ENCODE measurements at places on chromosomes 6 and 20.

- no peak for DNase-seq
Observed at GRCh38 chr20:47466704-47467459, 34.8 kb upstream of the NCOA3 start.

DNA sequence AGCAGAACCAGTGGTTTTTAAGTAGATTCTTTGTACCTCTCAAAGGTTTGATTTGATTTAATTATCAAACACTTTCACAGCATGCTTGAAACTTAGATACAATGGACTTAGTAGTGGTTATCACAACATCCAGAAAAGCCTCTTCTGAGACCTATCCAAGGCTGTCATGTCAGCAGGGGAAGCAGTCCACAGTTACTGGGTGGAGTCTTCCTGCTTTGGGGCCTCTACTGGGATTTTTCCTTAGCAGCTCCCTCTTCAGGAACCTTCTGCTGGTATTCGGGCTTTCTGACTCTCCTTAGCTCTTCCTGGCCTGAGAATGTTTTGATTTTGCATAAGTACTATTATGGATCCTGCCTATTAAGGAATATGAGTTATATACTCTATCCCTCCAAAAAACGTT is 36.0 kb downstream of the ARFGEF2 start:
- no peak for DNase-seq

- DNase-seq = no peak
Observed at GRCh38 chr6:156557251-156557910, 219.8 kb upstream of the ARID1B start.

GRCh38 chr20:58466729-58467571 is 48.2 kb downstream of the APCDD1L start:
- no peak for DNase-seq

DNA sequence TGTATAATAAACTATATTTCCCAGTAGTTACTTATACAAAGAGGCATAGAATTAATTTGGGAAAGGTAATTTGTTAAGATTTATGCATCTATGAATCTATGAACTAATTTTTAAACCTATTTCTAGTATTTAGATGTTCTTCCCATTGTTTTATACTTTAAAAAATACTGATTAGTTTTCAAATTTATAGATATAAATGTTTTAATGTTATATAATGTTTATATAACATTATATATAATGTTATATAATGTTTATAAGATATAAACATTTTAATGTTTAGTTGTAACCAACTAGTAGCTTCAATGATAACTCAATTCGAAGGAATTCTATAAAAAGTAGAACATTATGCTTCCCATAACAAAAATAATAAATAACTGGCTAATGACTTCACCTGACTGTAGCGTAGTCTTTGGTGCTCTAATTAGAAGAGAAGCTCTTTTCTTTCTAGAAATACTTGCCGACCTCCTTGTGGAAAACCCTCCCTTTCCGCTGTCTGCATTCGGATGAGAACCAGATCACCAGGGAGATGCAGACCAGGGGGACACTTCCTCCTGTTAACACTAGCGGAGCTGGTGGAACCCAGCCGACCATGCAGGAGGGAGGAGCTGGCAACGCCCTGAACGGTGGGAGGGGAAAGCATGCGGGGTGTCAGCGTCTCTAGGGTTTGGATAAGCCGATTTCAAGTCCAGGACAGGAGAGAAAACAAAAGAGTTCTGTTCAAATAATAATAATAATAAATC is 158.4 kb downstream of the OR2B2 start:
- no peak for DNase-seq

DNA sequence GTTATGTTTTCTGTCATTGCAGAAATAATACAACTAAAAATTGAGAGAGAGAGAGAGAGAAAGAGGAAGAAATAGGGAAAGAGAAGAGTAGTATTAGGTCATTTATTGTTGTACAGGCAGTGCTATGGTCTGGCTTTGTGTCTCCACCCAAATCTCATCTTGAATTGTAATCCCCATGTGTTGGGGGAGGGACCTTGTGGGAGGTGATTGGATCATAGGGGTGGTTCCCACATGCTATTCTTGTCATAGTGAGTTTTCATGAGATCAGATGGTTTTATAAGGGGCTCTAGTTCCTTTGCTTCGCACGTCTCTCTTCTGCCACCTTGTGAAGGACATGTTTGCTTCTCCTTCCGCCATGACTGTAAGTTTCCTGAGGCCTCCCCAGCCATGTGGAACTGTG is 677.4 kb upstream of the CHD6 start:
- no peak for DNase-seq

- DNase-seq = no peak
Observed at GRCh38 chr20:32435449-32436107, 77.4 kb downstream of the ASXL1 start.

DNA sequence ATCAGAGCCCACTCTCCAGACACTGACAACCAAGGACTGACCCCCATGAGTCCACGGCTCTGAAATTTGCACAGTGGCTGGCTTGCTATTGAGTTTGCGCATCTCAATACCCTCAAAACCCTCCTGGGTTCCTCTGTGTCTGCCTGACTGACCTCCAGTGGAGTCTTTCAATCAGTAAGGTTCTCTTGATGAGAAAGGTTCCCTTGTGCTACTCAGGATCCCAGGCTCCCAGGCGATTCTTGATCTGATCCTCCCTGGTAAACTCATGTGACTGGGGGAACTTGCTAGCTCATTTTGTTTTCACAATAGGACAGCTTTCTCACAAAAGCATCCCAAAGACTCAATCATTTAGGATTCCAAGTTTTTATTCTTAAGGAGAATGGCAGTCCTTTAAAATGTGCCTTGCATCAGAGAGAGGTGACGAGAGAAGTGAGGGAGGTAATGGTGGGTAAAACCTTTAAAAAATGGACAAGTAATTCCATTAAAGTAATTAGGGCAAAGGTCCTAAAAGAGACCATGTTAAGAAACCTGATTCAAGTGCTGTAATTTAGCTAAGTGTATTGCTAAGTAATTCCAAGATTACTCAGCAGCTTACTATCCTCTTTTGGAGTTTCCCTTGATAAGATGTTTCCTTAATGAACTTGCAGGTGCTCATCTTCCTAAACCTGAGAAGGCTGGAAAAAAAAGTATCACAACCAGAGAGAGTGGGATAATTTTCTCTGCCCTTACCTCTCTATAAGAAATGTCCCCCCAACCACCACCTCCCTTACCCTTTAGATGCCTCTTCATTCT is 304.7 kb upstream of the SGK1 start:
- no peak for DNase-seq

DNA sequence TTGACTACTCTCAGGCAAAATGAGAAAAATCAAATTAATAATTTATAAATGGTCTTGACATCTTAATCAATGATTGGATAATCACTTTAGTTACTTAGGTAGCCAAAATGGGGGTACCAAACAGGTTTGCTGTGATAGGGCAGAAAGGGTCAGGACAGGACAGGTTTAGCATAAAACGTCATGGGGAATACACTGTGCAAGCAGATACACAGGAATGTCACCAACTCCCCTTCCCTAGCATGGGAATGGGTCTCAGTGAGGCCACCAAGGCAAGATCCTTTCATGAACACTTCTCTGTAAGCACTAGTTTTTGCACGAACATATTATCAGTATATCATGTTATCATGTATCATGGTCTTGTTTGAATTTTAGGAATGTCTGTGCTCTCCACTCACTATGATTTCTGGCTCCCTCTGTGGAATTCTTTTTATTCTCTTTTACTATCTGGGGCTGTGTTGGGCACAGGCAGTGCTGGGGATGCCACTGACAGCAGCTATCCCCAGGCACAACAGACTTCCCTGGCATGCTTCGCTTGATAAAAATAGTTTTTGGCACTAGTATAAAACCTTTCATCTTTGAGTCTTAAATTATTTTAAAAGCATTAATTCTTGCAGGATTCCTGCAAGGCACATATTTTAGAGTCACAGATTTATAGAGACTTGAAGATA is 18.3 kb downstream of the PTCHD4 start:
- DNase-seq = no peak

GRCh38 chr6:44386364-44386928 is 1.1 kb upstream of the CDC5L start:
- DNase-seq = no peak

GRCh38 chr6:89675949-89676748 is 37.6 kb upstream of the LYRM2 start:
- DNase-seq = no peak

GRCh38 chr20:52410182-52410647 is 218.6 kb upstream of the ZFP64 start:
- DNase-seq = no peak

DNA sequence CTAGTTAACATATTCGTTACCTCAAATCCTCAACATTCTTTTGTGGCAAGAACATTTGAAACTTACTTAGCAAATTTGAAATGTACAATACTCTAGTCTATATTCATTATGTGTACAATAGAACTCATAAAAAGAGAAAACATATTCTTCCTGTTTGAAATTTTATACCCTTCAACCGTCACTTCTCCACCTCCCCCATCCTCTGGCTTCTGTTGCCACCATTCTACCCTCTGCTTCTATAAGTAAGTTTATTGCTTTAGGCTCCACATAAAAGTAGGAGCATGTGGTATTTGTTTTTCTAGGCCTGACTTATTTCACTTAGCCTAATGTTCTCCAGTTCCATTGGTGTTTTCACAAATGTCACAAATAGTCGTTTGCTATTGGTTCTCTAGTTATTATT is 205.3 kb downstream of the TENT5A start:
- no peak for DNase-seq

GRCh38 chr20:39850246-39850645 is 838.8 kb downstream of the MAFB start:
- no peak for DNase-seq

GRCh38 chr6:24274441-24275083 is 83.3 kb downstream of the DCDC2 start:
- no peak for DNase-seq

- DNase-seq = peak; percentile 57
Observed at GRCh38 chr6:158972241-158973233, 27.5 kb downstream of the RSPH3 start.

DNA sequence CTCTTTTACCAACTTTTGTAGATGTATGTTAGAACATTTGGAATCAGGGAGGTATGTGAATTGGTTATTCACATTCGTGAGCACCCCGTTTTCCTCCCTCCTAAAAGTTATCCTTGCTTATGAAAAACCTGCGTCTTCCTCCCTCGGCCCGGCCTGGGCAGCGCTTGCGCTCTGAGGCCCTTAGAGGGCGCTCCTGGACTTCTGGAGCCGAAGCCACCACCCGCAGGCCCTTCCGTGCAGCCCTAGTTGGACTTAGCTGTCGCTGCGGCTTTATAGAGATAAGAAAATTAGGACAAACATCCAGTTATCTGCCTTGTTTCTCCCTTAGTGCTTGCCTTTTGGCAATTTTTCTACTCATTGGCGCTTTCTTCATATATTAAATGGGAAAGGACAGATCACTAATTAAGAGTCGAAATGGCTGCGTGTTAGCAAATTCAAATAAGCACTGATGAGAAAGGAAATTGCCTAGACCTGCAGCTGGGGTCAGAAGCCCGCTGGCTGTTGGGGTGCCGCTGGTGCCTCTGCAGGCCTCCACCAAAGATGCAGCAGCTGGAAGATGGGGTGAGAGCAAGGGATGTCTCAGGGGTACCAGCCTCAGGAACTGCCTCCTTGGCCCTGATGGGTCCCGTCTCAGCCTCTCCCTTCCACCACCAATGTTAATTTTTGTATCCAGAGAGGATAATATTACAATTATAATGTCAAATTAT is 5.2 kb downstream of the FNDC1 start:
- no peak for DNase-seq

DNA sequence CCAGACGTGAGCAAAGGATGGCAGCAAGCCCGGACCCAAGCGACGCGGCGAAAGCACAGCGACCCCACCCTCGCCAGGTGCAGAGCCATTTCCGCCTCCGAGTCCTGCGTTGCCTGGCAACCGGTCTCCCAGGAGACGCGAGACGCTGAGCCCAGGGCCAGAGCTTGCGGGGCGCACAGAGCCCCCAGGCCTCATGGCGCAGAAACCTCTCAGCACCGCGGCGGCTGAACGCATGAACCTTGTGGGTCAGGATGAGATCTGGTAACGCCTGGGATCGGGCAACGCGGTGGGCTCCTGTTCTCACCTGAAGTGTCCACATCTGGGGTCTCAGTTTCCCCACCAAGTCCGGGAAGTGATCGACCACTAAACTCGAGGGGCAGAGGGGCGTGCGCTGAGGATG is 77.7 kb downstream of the ANKRD60 start:
- no peak for DNase-seq

GRCh38 chr6:78910591-78911171 is 43.3 kb downstream of the IRAK1BP1 start:
- DNase-seq = no peak

- no peak for DNase-seq
Observed at GRCh38 chr6:143677577-143677890, 231 bp upstream of the PHACTR2 start.

DNA sequence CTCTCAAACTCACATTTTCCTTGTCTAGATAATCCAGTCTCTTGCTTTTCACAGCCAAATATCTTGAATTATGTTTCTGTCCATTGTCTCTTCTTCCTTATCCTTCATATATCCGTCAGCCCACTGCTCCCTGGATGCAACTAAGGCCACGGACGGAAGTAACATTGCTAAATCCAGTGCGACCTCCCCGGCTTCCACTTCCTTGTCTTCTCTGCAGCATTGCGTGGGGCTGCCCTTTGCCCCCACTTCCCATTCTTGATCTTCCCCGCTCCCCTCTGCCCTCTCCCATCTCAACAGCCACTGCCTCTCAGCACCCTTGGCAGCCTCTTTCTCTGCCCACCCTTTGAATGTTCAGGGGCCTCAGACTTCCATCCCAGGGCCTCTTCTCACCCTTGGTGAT is 190.4 kb upstream of the UST start:
- no peak for DNase-seq

GRCh38 chr20:916825-917224 is 691 bp upstream of the ANGPT4 start:
- no peak for DNase-seq

- no peak for DNase-seq
Observed at GRCh38 chr20:50191065-50191543, 474 bp downstream of the CEBPB start.

DNA sequence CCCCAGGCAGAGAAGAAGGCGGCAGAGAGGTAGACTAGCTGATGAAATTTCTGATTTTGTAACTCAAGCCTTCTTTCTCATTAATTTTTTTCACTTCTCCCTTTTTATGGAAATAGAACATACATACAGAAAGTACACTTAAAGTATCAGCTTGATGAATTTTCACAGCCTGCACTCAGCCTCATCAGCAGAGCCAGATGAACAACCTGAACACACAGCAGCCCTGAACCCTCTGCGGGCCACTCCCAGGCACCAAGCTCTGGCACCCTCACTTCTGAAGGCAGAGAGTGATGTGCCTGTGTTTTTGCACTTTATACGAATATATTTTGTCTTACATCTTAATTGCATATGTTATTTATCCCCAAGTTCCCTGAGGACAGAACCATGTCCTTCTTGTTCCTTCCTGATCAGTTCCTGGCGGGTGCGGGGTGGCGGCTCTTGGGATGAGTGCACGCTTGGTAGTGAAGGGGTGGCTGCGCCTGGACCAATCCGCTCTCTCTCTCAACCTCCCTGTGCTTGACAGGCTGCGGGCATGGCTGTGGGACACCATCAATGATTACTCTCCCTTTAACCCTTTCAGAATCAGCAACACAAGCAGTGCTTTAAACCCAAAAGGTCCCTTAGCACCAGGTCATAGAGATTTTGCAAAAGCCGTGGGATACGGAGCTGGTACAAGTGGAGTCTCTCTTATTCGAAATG is 34.8 kb upstream of the AFDN start:
- no peak for DNase-seq

- DNase-seq = no peak
Observed at GRCh38 chr20:53943522-53944291, 126.7 kb downstream of the BCAS1 start.

GRCh38 chr6:90643381-90643780 is 56.5 kb upstream of the MAP3K7 start:
- DNase-seq = no peak
